PC-9 (cell line): ENCODE measurements at places on chromosomes 1 and 21. TPM values are rescaled to one million over a fixed set of nuclear protein-coding genes. Genes with fewer than 3 reads are reported as not detected.

DNA sequence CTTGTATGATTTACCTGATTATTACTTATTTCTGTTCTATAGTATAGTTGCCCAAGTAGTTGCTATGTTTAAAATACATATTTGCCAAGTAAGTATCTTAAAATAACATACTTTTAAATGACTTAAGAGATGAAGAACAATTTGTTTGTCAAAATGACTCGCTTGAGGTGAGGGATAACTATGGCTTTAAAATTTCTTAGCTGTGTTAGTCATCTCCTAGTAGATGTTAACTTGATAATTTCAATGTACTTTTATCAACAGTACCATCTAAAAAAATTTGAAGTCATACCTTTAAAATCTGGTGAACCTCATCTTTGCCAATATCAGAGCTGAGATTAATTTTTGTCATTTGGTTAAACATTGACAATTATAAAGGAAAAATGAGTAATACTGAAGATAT lies 37.7 kb downstream of the ODR4 start:
- no peak overlapping the region for H3K27ac ChIP-seq
- no peaks in the 10 kb centered on the region for H3K27me3 ChIP-seq
- H3K4me1 ChIP-seq = no peaks in the 10 kb centered on the region
- H3K36me3 ChIP-seq = peaks cover 19% of the 10 kb centered on the region
- no peak overlapping the region for H3K4me3 ChIP-seq

The BATF3 gene
- 0.50 and 1.3 TPM in 2 replicates for total RNA-seq

GRCh38 chr1:227792216-227793078 lies 23.0 kb upstream of the PRSS38 start:
- H3K4me3 ChIP-seq = no peak overlapping the region
- H3K27me3 ChIP-seq = no peaks in the 10 kb centered on the region
- DNase-seq = no peak

GRCh38 chr1:85629532-85629920 lies 49.0 kb downstream of the CCN1 start:
- DNase-seq = no peak
- no peak overlapping the region for H3K27ac ChIP-seq
- no peaks in the 10 kb centered on the region for H3K27me3 ChIP-seq
- H3K36me3 ChIP-seq = no peaks in the 10 kb centered on the region
- H3K4me1 ChIP-seq = no peaks in the 10 kb centered on the region

GRCh38 chr1:56696663-56697062 lies 51.5 kb downstream of the PRKAA2 start:
- no peaks in the 10 kb centered on the region for H3K27me3 ChIP-seq
- H3K36me3 ChIP-seq = peaks cover 7% of the 10 kb centered on the region; the same call in 1 of the 2 replicates
- 0 out of 2 replicates have a peak, but pooled peaks cover 5% of the 10 kb centered on the region for H3K4me1 ChIP-seq
- H3K27ac ChIP-seq = peak overlapping the region; percentile 30; the same call in 1 of the 2 replicates
- no peak overlapping the region for H3K4me3 ChIP-seq

- H3K4me1 ChIP-seq = no peaks in the 10 kb centered on the region
- H3K27ac ChIP-seq = no peak overlapping the region
- no peaks in the 10 kb centered on the region for H3K27me3 ChIP-seq
Measured at GRCh38 chr1:106962591-106962990, 93.9 kb upstream of the PRMT6 start.

GRCh38 chr21:41866274-41866809 lies 12.8 kb downstream of the PRDM15 start:
- H3K4me3 ChIP-seq = no peak overlapping the region
- H3K27ac ChIP-seq = no peak overlapping the region
- H3K27me3 ChIP-seq = no peaks in the 10 kb centered on the region

DNA sequence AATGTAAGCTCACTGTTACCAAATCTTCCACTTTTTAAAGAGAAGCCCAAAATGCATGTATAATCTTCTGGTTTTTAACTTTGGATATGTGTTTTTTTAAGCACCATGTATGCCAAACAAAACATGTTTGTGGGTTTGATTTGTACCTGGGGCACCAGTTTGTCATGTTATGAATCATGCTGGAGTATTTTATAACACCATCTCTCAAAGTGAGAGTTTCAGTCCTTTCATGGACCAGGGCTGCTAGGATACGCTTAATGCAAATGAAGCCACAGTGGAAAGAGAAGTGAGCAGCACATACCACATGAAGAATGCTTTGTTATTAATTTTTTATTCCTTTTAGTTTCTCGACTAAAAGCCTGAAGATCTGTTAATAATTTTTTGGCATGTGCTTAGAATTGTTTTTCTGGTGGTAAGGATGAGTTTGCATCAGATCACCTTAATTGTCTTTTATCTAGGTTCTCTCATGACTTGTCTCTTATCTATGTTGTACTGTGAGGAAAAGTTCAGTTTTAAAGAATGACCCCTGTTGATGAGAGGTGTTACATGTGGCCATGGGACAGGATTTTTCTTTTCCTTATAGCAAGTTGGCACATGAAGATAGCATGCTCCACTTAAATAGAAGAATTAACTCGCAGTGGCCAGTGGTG lies 2.0 kb upstream of the RABGAP1L start:
- no peak overlapping the region for H3K27ac ChIP-seq
- peaks cover 38% of the 10 kb centered on the region for H3K4me1 ChIP-seq
- no peak overlapping the region for H3K4me3 ChIP-seq
- no peak for DNase-seq
- H3K27me3 ChIP-seq = no peaks in the 10 kb centered on the region
